Left ventricle myocardium inferior (tissue), 1 donor: ENCODE measurements at places on chromosomes 11 and 22.

- DNase-seq, result no peak
Measured at GRCh38 chr22:19568337-19569275, 44.4 kb upstream of the CLDN5 start.

GRCh38 chr11:95585069-95585751 is 204.4 kb downstream of the FAM76B start:
- no peak for DNase-seq

GRCh38 chr11:528166-528814 is 7.1 kb downstream of the HRAS start:
- no peak for DNase-seq

GRCh38 chr11:108734956-108735559 is 70.2 kb downstream of the DDX10 start:
- DNase-seq, result no peak

GRCh38 chr11:97943493-97943892 is 1077.3 kb upstream of the CNTN5 start:
- DNase-seq, result no peak

GRCh38 chr11:64745189-64745520 is 1.2 kb upstream of the RASGRP2 start:
- peak; percentile 88 for DNase-seq

GRCh38 chr22:23047265-23047664 is 23.1 kb upstream of the GNAZ start:
- no peak for DNase-seq

GRCh38 chr22:30337461-30337778 is 10.7 kb upstream of the TBC1D10A start:
- DNase-seq, result no peak

GRCh38 chr22:43993072-43993760 is 30.9 kb upstream of the PARVB start:
- DNase-seq, result peak; percentile 45

DNA sequence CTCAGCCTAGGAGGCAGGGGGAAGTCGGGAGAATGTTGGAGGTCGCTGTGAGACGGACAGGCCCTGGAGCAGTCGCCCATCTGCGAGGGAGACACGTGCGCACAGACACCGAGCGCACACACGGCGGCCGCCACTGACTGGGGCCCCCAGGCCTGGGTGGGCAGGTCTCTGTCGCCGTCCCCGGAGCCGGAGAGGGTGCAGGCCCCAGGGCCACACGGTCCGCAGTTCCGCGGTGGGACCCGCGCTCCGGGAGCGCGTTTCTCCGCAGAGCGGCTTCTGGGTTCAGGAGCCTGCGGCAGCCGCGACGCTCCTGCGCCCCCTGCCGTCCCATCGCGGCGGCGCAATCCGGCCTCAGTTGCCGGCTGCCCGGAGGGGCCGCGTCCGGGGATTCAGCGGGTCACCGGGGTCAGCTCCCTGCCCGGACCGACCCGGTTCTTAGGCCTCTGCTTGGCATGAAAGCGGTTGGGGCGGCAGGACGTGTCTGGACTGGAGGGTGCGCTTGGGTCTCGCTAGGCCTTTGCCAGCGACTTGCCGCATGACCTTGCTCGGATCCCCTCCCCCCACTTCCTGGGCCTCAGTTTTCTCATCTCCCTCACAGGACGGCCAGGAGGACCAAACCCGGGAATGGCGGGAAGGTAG is 31.2 kb downstream of the PDE2A start:
- peak; percentile 64 for DNase-seq

- DNase-seq, result no peak
Measured at GRCh38 chr11:62430425-62430824, 11.6 kb downstream of the SCGB1A1 start.

GRCh38 chr11:93783362-93783761 is 720 bp upstream of the MED17 start:
- no peak for DNase-seq

- no peak for DNase-seq
Measured at GRCh38 chr11:32259641-32260081, 168.8 kb downstream of the RCN1 start.

GRCh38 chr11:45593992-45594391 is 71.4 kb downstream of the CHST1 start:
- no peak for DNase-seq

DNA sequence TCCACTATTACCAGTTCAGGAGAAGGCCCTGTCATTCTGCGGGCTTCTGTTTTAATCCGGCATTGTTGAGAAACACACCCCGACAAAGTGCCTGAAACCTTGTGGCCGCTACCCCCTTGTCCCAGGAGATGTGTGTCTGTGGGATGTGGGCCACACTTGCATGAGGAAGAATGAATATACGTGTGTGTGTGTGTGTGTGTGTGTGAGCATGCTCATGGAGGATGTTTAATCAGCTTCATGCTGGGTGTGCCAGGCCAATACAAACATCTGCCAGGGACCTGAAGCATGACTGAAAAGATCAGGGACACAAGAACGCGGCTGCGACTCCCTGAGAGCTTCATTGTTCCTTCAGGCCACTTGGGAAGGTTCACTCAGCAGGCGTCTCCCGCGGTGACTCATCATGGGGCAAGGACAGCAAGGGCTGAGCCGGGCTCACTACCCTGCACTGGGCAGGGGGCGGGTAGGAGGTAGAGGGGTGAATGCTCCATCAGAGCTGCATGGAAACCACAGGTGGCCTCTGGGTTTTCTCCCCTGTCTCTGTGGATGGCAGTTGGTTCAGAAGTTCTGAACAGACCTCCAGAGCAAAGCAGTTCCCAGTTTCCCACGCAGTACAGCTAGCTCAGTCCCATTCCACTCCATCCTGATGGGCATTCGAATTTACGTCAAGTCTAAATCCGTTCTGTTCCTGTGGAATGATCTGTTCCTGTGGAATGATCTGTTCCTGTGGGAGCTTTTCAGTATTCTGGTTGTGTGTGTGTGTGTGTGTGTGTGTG is 7.0 kb upstream of the MALAT1 start:
- peak; percentile 79 for DNase-seq

- no peak for DNase-seq
Measured at GRCh38 chr11:9138612-9139579, 47.5 kb upstream of the SCUBE2 start.

- no peak for DNase-seq
Measured at GRCh38 chr22:18022876-18023275, 1.5 kb downstream of the MICAL3 start.

- DNase-seq, result no peak
Measured at GRCh38 chr11:22466809-22467208, 128.6 kb downstream of the SLC17A6 start.

DNA sequence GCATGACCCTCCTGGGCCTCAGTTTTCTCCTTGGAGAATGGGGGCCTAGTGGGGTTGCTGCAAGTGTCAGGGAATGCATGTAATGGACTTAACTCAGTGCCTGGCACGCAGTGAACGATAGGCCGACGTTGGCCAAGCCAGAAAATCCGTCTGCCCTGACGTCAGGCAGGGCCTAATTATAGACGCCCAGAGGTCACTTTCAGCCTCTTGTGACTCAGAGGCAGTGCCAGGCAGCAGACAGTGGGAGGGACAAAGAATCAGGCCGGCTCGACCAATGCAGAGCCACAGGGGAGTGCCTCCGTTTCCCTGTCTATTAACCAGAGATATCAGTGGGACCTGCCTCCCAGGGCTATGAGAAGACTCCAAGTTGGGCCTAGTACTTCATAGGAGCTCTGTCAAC is 115.0 kb downstream of the MN1 start:
- peak; percentile 82 for DNase-seq

DNA sequence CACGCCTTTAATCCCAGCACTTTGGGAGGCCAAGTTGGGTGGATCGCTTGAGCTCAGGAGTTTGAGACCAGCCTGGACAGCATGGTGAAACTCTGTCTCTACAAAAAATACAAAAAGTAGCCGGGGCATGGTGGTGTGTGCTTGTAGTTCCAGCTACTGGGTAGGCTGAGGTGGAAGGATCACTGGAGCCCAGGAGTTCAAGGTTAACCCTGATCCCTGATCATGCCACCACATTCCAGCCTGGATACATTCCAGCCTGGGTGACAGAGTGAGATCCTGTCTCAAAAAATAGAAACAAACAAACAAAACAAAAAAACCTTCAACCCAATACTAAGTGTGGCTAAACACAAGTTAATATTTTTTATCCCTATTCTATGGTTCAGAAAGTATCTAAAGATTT is 66.4 kb upstream of the CLNS1A start:
- no peak for DNase-seq

GRCh38 chr11:69355346-69355940 is 61.5 kb downstream of the MYEOV start:
- DNase-seq, result no peak

- peak; percentile 59 for DNase-seq
Measured at GRCh38 chr22:50613291-50613981, 12.8 kb downstream of the MAPK8IP2 start.

- peak; percentile 78 for DNase-seq
Measured at GRCh38 chr11:67382276-67383136, 9.1 kb upstream of the CLCF1 start.

DNA sequence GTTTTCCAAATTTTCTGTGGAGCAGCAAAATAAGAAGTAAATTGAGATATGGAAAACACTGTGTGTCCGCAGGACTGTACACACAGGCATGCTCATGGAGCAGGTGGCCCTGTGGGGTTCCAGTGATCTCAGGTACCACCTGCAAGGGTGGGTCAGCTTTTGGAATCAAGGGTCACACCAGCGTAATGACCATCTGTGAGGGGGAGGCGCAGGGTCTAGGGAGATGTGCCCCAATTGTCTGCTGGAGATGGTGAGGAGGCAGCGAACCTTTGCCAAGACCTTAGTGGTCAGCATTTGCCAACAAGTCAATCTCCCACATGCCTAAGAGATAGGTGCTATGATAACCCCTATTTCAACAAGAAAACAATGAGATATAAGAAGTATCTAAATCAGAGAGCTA is 49.4 kb downstream of the SHANK2 start:
- no peak for DNase-seq

GRCh38 chr11:127625402-127625801 is 624.8 kb upstream of the KIRREL3 start:
- DNase-seq, result no peak

- DNase-seq, result no peak
Measured at GRCh38 chr11:58923300-58923788, 15.9 kb upstream of the GLYATL1 start.

GRCh38 chr22:46637711-46638600 is 17.8 kb downstream of the GRAMD4 start:
- no peak for DNase-seq

DNA sequence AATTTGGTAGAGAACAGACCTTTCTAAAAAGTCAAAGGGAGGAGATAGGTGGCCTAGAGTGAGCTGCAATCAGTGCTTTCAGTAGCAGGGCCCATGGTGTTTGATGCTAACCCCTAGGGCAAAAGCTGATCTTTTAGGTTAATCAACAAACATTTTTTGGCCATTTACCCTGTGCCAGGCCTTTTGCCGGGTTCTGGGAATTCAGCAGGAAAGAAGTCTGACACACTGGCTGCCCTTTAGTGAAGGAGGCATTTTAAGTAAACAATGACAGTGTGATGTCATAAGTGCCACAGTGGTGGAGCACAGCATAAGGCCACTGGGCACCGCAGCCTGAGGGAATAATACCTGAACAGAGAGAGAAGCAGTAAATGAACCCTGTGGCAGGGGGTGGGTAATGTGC is 29.0 kb downstream of the C22orf31 start:
- DNase-seq, result no peak

DNA sequence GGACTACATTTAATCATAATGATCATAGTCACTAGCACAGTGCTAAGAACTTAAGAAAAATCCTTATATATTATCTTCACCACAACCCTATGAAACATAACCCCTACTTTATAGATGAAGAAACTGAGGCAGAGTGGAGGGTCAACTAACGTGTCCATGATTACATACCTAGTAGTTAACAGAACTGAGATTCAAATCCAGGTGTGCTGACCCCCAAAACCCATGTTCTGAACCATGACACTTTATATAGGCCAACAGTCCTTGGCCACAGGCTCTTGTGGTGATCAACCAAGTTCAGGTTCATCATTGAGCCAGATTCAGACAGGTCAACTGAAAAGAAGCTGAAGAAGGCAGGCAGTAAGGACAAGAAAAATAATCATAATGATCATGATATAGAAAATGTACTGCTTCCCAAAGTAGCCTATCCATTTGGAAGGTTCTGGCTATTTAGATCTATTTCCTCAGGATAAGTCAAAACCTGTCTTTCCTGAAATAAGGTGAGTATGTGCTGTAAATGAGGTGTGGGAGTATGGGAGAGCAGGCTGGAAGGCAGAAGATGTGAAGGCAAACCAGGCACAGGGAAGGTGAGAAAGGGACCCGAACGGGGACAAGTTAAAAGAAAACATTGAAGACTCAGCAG is 39.7 kb downstream of the MAPK1 start:
- DNase-seq, result no peak
